Activated CD4-positive, CD25-positive, alpha-beta regulatory T cell (primary cell): ENCODE measurements at places on chromosomes 7 and 10.

- DNase-seq, result no peak
Measured at GRCh38 chr10:131174651-131175540, 136.6 kb downstream of the TCERG1L start.

DNA sequence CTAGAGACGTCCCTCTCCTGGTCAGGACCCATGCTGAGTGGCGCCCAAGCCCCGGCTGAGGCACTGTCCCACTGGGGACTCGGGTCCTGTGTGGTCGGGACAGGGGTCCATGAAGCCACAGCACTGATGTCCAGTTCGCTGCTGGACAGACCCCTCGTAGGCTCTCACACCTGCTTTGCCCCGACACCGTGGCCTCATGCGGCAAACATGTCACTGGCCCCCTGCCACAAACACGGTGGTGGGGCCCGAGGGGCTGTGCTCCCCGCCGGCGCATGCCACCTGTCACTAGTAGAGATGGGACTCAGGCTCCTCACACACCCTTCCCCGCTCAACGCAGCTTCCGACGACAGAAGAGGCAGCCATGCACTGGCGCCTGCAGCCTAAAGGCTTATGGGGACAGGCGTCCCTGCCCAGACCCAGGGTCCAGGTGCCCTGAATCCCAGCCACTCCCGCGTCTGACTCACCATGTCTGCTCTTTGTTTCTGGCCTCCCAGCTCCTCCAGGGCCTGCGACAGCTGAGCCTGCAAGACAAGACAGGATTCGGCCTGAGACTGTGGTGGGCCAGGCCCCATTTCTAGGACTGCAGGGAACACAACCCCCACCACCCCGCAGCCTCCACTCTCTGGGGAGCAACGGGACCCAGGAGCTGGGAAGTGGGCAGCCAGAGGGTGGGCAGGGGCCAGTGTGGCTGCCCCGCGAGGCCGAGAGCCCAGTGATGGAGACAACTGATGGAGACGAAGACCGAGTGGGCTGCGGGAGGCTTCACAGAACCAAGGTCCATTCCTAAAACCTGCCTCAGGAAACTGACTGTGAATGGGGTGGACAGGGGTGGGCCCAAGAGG is 230.9 kb downstream of the MAD1L1 start:
- no peak for DNase-seq

- no peak for DNase-seq
Measured at GRCh38 chr7:115679976-115680375, 350.6 kb downstream of the TFEC start.

- DNase-seq, result no peak
Measured at GRCh38 chr10:92387289-92387940, 96.4 kb downstream of the MARCHF5 start.

- DNase-seq, result no peak
Measured at GRCh38 chr7:82348251-82348650, 95.3 kb downstream of the CACNA2D1 start.

DNA sequence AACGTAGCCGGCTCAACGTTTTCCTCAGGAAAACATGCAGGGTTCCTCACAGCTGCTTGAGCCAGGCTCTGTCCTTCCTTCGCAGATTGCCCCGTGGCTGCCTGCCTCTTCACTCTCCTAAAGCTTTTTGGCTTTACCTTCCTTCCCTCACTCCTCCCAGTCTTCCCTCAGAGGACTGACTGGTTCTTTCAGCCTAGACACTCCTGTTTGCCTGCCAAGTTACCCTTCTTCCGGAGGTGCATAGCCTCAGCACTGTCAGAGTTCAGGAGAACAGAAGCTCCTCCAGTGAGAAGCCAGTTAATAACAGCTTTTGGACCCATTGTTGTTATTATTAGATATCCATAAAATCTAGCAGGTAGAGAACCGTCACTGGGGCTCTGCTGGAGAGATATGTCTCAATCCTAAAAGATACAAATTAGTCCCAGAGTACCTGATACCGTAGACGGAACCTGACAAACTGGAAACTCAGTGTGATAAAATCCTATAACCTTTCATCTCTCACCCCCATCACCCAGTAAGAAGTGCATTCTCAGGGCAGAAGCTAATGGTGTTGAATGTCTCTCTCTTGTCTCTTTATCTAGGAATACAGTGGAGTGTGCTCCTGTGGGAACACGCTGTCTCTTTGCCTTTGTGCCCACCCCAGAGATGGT is 79.6 kb downstream of the SND1 start:
- DNase-seq, result no peak

DNA sequence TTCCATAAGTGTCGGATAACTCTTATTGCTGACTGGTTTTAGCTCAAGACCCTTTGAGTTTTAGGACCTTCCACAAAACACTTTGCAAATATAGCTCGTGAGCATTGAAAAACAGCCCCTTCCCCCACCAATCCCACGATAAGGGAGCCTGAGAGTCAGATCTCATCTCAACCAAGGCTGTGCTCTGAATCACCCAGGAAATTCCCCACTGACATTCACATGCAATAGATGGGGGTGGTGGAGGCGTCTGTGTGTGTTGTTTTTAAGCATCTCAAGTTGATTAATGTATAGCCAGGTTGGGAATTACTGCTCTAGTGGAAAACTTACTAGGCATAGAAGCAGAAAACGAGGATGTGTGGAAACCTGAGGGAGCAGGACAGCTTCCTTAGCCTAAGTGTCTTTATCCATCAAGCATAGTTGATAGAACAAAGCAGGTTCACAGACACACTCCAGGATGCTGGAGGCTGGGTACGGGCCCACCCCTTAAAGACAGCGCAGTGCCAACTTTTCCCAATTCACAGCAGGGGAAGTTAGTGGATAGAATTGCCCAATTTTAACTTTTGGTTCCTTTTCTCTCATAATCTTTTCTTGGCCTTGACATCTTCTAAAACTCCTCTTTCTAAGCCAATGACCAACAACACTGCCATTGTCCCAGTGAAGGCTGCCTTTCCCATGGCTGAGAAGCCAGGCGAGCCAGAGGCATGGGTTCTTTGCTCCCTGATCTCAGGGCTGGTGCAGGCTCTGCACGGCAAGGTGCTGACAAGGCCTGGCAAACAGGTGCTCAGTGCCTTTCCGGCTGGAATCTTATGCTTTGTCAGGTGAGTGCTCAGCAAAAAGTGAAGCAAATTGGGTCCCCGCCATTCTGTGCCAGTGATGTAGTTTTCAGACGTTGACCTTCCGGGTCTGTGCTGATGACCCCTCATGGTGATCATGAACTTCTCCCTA is 98.5 kb upstream of the INSIG1 start:
- DNase-seq, result no peak

DNA sequence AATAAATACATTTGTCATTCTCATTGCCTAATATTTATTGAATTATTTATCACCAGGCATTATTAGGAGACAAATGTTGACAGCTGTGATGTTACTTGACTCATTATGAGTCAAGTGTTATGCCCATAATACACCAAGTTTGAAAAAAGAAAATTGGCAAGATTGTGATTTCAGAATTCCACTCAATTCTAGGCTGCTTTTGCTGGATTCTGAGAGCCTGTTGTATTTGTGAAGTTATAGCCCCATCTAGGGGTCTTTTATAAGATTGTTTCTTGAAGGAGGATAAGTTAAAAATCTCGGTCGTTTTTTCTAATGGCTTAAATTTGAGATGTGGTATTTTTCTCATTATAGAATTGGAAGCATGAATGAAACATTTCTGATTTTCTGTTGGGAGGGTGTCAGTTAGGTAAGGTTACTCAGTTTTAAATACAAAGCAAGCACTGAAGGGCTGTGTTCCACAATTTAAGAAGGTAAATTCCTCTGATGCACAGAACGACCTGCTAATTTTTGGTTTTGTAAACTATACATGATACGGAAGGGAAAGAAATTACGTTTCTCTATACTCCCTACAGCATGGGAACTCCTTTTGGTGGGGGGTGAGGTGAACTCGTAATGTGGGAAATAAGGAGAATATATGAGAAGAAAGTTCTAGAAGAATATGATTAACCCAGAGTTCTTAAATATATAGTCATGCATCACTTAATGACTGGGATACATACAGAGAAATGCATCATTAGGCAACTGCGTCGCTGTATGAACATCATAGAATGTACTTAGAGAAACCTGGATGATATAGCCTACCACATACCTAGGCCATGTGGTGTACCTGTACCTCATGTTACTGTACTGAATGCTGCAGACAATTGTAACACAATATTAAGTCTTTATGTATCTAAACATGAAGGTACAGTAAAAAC is 2.6 kb downstream of the STK31 start:
- DNase-seq, result no peak

DNA sequence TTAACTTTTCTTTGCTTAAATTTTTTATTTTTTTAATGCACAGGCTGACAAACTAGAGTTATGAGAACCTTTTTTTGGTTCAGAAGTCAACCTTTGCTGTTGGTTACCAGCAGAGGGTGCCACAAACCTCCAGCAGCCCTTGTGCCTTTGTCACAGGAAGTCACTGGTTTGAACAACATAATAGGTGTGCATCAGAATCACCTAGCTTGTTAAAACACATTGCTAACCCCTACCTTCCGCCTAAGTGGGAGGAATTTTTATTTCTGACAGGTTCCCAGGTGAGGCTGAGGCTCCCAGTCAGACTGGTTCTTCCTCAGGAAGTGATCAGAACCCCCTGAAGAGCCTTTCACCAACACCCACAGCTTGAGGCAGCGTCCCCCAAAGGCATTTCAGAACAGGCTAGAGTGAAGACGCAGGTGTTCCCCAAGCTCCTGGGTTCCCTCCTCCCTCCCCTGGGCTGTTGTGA is 22.6 kb upstream of the VDAC2 start:
- DNase-seq, result peak; percentile 21

GRCh38 chr10:125008689-125009638 is 67.0 kb downstream of the ZRANB1 start:
- no peak for DNase-seq

DNA sequence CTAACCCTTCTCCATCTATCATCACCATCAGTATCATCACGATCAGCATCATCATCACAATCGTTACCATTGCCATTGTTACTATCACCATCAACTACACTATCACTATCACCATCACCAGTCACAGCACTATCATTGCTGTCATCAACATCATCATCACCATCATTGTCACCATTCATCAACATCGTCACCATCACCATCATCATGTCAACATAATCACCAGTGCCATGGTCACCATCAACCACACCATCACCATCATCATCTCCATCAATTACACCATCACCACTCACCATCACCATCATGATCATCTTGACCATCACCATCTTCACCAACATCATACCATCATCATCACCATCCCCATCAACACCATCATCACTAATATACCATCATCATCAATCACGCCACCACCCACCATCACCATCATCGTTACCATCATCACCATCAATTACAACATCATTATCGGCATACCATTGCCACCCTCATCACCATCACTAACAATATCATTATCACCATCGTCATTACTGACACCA is 66.5 kb downstream of the TNS3 start:
- no peak for DNase-seq

DNA sequence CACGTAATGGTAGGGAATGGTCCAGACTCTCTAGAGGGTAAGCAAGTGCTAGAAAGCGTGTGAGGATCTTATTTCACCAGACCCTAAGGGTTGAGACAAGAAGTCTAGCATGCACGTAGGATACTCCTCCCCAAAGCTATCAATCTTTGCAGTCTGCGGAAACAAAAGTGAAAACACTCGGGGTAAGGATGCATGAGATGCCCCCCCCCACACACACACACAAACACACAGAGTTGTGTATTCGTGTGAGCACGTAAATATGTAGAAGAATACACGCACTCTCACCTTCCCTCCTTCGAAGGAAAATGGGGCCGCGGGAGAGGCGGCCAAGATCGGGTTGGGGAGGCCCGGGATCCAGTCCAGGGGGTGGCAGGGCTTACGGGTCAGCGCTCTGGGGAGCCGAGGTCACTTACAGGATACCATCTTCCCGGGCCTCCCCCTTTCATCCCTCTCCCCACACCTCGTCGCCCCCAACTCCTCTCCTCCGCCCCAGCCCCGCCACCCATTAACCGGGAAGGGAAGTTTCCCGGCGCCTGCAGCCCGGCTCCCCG is 455 bp downstream of the CUL2 start:
- no peak for DNase-seq

GRCh38 chr7:98646465-98646864 is 29.4 kb downstream of the NPTX2 start:
- DNase-seq, result no peak

DNA sequence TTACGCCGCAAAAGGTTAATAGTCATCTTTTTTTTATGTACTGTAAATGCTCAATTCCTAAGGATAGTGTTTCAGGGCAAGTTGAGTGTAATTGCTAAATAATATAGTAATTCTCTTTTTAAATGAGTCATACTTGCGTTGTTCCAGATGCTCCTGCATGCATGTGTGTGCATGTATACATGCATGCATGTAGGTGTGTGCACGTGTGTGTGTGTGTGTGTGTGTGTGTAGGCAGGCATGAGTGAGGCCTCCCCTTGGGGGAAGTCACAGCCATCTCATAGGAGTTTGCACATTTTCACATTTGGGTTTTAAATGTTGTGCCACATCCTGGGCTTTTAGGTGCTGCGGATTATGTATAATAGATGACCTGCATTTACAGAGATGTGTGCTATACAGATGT is 1095.8 kb downstream of the KCNMA1 start:
- no peak for DNase-seq

- DNase-seq, result no peak
Measured at GRCh38 chr10:49359349-49360270, 36.3 kb downstream of the DRGX start.

GRCh38 chr7:94761451-94761850 is 105.5 kb upstream of the SGCE start:
- DNase-seq, result no peak

- DNase-seq, result no peak
Measured at GRCh38 chr10:49654036-49654693, 25.3 kb upstream of the C10orf53 start.

- DNase-seq, result no peak
Measured at GRCh38 chr10:35451151-35452016, 115.1 kb downstream of the CCNY start.

GRCh38 chr7:77653572-77653971 is 42.7 kb upstream of the RSBN1L start:
- DNase-seq, result no peak

DNA sequence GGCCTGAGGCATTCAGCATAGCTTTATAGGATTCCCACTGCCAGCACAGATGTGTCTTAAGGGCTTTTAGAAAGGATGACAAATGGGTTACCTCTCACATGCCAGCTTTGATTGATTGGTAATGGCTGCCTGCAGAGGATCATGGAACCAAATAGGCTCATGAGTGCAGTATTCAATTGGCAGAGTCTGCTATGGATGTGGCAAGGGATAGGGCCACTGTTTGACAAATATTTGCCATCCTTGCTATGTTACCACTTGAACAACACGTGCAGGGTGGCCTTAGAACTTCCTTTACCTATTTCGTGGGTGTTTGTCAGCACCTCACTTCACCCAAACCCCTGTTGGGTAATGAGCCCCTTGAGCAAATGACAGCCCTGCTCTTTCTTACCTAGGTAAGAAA is 139.2 kb downstream of the C10orf105 start:
- DNase-seq, result no peak

- DNase-seq, result no peak
Measured at GRCh38 chr10:72819053-72819452, 74.5 kb upstream of the OIT3 start.
